SW 1271 (cell line): ENCODE measurements at places on chromosomes 1 and 21.

- DNase-seq: no peak
Observed at GRCh38 chr21:35027563-35028450, 21.3 kb downstream of the RUNX1 start.

DNA sequence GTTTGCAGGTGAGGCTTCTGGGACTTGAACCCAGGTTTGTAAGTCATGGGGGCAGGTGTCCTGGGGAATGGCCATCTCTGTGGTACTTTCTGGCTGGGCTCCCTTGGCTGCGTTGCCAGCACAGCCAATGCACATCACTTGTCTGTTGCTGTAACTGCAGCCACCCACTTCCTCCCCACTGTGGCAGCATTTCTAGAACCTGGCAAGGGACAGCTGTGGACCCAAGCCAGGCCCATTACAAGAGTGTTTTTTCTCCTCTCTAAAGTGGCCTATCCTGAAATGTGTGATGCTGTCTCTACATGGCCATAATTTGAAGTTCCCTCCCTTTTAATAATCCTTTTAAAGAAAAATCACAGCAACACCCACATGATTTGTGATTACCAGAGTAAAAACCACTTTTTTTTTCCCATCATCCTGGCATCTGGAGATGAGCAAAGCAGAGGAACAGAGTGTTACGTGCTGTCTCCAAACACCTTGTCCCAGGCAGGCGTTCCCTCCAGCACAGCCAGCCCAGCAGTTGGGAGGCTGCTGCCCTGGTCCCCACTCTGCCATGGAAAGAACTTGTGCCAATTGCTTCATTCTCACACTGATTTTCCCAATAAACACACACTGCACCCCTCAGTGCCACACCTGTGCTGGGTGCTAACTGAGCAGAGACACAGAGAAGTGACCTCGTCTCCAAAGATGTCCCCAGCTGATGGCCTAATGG lies 360.6 kb upstream of the USP24 start:
- no peak for DNase-seq

DNA sequence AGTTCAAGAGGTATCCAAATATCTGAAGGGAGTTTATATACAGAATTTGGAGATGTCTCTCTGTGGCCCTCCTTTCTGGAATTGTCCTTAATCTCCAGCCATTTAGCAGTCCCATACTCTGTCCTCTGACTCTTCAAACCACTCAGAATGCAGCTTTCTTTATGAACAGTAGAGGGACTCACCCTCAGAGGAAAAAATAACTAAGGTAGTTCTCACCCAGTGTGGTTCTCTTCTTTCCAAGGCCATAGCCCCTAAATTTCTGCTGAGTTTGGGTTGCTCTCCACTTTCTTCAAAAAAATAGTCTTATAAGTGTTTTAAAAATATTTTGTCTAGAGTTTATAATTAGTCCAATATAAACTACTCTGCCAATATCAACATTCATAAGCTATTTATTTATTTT lies 369.7 kb downstream of the MATN1 start:
- DNase-seq: no peak

GRCh38 chr1:198549866-198550265 lies 9.4 kb upstream of the ATP6V1G3 start:
- DNase-seq: no peak

DNA sequence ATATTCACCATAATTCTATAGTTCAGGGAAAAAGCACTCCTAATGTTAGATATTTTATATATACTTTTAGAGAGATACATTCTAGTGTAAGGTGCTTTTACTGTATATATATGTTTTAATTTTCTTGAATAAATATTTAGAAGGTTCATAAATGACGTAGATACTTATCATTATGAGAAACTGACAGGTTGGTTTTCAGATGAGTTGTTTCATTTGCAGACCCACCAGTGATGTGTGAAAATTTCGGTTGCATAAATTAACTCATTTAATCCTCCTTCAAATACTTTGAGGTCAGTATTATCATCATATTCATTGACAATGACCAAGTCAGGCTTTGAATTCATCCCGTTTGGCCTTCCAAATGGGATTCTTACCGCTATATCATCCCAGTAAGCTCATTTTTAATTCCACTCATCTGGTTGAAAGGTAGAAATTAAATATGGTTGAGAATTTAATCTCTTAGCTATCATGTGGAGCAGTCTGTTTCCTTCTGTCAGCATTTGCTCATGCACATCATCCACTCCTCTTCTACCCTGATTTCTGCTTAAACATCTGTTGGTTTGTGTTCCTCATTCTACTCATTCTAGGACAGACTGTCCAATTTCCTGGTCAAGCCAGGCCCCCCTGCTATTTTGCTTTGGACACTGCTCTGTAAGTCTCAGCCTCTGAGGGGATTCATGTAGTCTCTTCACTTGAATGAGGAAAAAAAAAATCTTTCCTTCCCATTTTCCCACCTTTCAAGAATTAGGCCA lies 1156.6 kb downstream of the PLA2G4A start:
- DNase-seq: no peak

- DNase-seq: no peak
Observed at GRCh38 chr1:101005183-101005582, 20.4 kb downstream of the DPH5 start.

DNA sequence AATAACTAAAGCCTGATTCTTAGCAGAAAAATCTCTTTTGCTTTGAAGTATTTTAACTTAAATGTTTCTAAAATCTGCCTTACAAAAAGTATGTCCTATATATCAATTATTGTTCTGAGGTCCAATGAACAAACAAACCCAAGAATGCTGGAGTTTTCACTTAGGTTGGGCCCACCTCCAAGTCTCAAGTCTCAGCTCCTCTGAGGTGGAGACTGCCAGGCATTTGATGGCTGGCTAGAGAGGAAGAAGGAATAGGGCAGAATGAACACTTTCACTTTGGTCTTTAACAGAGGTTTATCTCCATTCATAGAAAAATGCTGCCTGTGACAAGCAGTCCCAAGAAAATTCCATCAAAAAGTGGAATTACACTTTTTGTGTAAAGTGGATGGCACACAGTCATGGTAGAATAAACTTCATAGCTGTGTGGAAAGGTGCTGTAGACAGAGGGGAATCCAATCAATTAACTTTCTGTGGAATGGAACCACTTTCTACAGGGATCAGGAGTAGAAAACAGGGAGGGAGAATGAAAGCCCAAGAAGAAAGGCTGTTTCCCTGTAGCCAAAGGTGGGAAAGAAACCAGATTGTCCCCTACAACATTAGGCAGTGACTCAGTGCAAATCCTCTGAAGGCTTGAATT lies 349.4 kb upstream of the RUNX1 start:
- no peak for DNase-seq

DNA sequence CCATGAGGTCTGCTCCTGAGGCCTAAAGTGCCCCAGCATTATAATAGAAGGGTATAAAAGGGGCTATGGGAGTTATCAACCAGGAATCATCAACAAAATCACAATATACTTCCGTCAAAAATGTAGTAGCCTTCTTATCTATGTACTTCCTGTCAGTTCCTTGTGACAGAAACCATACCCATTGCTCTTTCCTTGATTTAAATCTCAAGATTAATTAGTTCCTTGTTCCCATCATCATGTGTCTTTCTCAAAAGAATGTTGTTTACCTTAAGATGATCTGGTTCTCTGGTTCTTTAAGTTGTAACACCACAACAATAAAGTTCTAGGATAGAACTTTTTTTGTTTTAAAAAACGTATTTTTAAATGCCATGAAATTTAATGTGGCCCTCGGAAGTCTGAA lies 833.3 kb downstream of the LTN1 start:
- no peak for DNase-seq

GRCh38 chr1:195241066-195241465 lies 1367.2 kb downstream of the KCNT2 start:
- DNase-seq: no peak

GRCh38 chr1:166353213-166353612 lies 186.4 kb upstream of the FAM78B start:
- no peak for DNase-seq

DNA sequence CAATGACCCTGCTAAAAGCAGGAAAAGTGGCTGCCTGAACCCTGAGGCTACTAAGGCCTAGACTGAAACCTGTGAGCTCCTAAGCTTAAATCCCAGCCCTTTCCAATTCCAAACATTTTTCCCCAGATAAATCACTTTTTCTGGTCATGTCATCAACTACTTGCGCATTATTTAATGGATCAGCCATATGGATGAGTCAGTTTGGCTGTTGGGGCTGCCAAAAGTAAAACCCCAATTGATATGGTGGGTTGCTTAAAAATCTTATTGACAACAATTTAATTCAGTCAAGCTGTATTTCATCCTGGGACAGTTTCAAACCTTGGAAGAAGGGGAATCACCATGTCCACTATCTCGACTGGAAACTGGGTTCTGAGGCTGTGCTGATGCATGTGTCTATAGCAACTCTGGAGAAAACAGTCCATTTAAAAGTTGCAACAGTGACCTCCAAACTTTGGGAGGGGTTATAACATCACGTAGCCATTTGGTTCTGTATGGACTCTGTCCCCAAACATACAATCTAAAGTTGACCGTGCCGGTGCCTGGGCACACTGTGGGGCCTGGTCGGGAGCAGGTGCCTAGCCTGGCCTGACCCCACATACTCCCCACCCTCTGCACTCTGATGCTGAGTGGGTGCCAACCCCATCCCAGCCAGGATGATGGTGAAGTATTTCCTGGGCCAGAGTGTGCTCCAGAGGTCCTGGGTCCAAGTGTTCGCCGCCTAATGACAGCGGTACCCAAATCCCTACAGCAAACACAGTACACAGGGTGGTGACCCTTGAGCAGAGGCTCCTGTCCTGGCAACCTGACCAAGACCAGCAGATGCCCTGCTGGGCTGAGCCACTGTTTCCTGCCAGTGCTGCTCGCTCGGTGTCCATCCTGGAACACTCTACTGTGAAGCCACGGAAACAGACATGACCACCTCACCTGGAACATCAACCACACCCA lies 46.5 kb upstream of the LRRC52 start:
- no peak for DNase-seq

DNA sequence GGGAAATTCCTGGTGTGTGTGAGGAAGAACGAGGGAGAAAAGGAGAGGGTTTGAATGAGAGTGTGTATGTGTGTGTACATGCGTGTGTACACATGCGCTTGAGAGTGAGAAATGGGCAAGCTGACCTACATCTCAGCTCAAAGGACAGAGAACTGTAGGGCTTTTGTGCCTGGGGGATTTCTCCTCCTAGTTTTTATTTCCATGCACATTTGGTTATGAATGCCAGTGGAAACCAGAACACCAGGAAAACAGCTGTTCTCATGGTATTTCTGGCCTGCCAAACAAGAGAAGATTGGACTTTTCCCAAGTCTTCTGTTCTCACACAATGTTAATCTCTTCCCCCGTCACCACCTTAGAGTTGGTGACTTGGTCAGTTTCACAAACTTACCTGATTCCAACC lies 45.2 kb downstream of the SLC44A3 start:
- no peak for DNase-seq

- no peak for DNase-seq
Observed at GRCh38 chr1:173853074-173853473, 14.7 kb downstream of the GAS5 start.

DNA sequence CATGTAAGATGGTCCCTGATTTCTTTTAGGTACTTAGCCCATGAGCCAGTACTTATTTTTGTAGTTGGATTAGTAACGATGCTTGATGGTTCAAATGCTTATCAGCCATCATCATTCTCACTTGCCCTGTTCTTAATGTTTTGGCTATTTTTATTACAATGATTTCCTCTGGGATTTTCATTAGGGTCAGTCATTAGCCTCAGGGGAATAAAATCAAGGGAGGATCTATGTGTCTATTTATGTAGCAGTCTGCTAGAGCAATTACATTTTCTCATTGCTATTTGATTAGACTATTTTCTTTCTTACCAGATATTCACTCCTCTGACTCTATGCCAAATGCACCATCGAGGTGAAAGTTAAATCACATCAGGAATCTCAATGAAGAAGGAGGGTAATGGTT lies 10.9 kb upstream of the CCT8 start:
- no peak for DNase-seq

- no peak for DNase-seq
Observed at GRCh38 chr1:207470927-207471326, 16.8 kb downstream of the CR2 start.

- no peak for DNase-seq
Observed at GRCh38 chr1:66437136-66437401, 96.9 kb upstream of the SGIP1 start.
